ENCODE measurements at places on chromosomes 7 and 10. TPM values are rescaled to one million over a fixed set of nuclear protein-coding genes. Genes with fewer than 3 reads are reported as not detected.

The CALHM2 gene
- 5.9 TPM for total RNA-seq

- DNase-seq, result no peak
Measured at GRCh38 chr7:123681561-123681960, 25.9 kb downstream of the LMOD2 start.

- DNase-seq, result peak; percentile 38
Measured at GRCh38 chr10:31929261-31930022, 811 bp upstream of the ARHGAP12 start.

- no peak for DNase-seq
Measured at GRCh38 chr7:5255832-5256231, 26.9 kb upstream of the SLC29A4 start.

Measured in A673 (cell line).